ENCODE measurements at places on chromosomes 6 and 20.

GRCh38 chr6:31122791-31123706 lies 2.8 kb upstream of the CDSN start:
- DNase-seq = peak; percentile 52

DNA sequence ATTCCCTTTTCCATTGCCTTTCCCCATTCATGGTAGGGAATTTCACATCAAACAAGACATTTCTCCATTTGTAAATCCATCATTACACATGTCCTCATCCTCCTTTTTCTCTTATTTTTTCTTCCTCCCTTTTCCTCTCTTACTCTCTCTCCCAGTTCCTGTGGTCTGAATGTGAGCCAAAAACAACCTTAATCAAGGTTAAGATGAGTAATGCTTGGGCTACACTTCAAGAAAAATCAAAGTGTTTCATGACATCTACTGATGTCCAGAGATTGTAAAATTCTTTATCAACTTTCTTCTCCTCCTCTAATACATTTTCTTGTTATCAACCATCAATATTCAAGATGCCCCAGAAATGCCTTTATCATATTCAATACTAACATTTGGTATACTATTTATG lies 208.0 kb upstream of the PRND start:
- DNase-seq = peak; percentile 90

DNA sequence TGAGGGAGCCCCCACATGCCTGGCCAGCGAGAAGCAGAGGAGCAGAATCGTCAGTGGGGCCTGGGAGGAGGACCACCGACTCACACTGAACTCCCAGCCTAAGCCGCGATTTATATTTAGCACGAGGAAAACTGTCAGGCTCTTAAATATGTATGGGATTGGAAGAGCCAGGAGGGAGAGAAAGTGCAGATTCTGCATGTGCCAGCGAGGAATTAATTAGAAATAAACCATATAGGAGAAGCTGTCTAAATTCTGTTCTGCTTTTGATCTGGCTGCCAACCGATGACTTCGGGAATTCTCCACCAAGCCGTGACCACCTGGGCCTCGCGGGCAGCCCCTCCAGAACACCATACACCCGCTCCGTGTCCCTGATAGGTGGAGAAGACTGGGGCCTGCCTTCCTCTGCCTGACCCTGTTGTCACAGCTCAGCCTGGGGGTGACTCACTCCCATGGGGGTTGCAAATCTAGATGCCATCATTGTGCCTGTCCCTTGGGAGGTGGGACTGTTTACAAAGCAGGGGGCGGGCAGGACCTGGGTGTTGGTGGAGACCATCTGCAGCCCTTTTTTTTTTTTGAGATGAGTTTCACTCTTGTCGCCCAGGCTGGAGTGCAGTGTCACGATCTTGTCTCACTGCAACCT lies 91.1 kb upstream of the PMEPA1 start:
- no peak for DNase-seq

- DNase-seq = no peak
Measured at GRCh38 chr6:113739041-113739655, 118.0 kb upstream of the MARCKS start.

DNA sequence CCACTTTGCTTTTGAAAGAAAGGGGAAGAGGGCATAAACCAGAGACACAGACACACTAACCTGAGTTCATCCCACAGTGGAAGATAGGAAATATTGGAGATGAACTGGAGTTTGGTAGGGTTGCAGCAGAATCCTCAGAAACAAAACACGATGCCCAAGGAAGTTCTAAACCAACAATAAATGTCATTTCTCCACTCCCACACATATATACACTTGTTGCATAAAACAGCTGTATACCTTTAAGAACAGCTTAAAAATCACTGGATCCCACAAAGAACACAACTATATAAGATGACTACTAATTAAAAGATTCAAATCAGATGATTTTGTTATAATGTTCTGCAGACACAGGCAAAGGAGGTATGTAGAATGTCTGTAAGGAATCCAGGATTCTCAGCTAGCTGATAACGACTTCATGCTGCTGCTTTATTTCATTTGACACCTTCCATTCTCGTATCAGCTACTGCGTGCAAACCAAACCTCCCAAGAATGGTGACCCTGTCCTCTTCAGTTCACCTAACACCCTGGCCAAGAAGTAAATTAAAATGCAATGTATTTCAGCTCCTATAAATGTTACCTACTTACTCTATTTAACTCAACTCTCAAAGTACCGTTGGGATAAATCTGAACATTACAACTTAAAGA lies 14.3 kb downstream of the KIF13A start:
- DNase-seq = no peak

DNA sequence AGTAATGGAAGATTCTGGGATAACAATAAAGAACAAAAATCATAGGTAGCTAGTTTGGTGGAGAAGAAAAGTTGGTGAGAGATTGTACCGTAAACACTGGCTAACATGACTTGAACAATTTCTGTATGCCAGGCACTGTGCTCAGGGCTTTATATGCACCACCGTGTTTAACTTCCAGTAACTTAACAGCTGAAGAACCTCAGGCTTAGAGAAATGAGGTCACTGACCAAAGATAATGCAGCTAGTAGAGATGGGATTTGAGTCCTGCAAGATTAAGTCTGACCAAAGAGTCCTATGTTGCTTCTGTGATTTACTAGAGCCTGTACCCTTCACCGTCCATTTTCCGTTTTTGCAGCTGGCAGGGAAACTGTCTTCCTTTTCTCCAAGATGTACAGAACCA lies 2.7 kb downstream of the CSTF1 start:
- DNase-seq = no peak

DNA sequence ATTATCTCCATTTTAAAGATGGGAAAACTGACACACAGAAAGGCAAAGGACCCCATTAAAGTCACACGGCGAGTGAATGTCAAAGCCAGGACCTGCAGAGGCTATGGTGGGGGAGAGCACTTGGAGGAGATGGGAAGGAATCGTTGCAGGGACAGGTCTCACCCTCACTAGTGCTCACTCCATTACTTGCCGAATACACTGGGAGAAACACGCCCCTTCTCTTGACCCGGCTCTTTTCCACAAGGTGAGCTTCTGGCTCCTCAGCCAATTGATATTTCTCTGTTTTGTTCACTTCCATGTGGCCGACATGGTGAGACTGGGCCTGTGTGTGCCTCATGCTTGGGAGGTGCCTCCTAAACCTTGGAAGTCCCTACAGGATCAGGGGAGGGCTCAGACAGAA lies 117.8 kb upstream of the KCNG1 start:
- no peak for DNase-seq

GRCh38 chr6:144008120-144008811 lies at the start of gene PLAGL1:
Gene PLAGL1 (minus strand): TSS chr6:144008259. CDS start chr6:143948136, 60,123 bp downstream.
- peak; percentile 74 for DNase-seq
